Stimulated activated CD4-positive, alpha-beta T cell treated with anti-CD3 and anti-CD28 coated beads, Interleukin-15, amount 100 ng/mL, for 1 hour (primary cell): ENCODE measurements at places on chromosomes 1 and 21.

DNA sequence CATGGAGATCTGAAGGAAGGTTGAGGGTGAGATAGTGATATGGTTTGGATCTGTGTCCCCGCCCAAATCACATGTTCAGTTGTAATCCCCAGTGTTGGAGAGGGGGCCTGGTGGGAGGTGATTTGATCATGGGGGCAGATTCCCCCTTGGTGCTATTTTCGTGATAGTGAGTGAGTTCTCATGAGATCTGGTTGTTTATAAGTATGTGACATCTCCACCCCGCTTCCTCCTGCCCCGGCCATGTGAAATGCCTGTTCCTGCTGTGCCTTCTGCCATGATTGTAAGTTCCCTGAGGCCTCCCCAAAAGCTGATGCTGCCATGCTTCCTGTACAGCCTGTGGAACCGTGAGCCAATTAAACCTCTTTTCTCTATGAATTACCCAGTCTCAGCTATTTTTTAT lies 451.9 kb upstream of the VAMP3 start:
- no peak for DNase-seq

DNA sequence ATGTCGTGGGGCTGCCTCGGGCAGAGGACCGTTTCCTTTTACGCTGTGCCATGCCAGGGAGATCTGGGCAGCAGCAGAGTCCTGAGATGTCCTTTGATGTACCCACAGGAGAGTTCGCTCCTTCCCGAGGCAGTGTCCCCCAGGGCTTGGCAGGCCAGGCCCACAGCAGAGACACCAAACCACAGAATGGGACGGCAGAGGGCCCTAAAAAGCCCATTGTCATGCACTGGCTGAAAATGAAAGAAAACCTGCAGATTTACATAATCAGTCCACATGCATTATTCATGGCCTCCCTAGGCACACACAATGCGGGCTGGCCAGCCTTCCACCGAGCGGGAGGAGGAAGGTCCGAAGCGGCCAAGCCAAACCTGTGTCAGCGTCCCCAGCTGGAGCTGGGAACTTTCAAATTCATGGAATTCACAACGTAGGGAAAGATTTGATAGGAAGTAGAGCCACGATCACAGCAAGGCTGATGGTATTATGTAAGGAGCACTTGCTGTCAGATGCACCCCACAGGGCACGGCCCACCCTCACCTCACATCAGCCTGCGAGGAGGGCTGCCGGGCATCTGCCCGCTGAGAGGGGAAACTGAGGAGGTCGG lies 25.3 kb upstream of the EFHD2 start:
- no peak for DNase-seq

GRCh38 chr21:35195232-35195631 lies 146.1 kb upstream of the RUNX1 start:
- DNase-seq = no peak

GRCh38 chr1:154910851-154911250 lies 25.7 kb downstream of the PMVK start:
- DNase-seq = no peak

GRCh38 chr1:166007176-166007575 lies 159.6 kb downstream of the FAM78B start:
- no peak for DNase-seq

DNA sequence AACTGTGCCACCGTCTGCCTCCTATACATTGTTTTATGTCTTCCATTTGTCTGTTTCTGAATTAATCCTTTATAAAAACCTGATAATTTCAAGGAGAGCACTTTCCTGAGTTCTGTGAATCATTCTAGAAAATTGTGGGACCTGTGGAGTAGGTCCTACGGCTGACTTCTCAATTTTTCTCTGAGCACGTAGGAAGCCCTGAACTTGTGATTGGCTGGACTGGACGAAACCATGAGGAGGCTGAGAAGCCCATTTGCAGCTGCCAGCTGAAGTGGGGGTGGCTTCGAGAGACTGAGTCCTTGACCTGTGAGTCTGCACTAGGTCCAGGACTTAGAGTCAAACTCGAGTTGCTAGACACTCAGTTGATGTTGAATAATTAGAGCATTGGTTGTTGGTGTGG lies 277.1 kb upstream of the NCAM2 start:
- no peak for DNase-seq

- DNase-seq = no peak
These were observed 743 bp downstream of the CD52 start for GRCh38 chr1:26318338-26319064.

DNA sequence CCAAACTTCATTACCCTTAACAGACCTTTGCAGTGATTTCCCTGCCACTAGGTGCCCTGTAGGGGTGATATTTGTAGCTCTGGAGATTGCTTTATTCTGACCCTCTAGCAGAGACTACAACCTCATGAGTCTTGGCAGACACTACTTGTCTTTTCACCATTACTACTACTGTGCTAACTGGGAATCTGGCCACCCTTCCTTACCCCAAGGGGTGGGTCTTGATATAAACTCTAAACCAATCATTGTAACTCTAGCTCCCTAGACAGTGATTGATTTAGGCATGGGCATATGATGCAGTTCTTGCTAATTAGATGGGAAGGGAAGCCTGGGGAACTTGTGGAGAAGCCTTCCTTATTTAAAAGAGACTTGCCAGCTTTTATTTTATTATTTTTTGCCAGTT lies 3.9 kb downstream of the KPNA6 start:
- DNase-seq = no peak

GRCh38 chr1:147717706-147718097 lies 42.7 kb downstream of the GJA5 start:
- DNase-seq = no peak

GRCh38 chr1:222750651-222751050 lies 13.6 kb downstream of the FAM177B start:
- no peak for DNase-seq

- DNase-seq = no peak
These were observed 194.6 kb downstream of the GREM2 start for GRCh38 chr1:240417317-240417716.

DNA sequence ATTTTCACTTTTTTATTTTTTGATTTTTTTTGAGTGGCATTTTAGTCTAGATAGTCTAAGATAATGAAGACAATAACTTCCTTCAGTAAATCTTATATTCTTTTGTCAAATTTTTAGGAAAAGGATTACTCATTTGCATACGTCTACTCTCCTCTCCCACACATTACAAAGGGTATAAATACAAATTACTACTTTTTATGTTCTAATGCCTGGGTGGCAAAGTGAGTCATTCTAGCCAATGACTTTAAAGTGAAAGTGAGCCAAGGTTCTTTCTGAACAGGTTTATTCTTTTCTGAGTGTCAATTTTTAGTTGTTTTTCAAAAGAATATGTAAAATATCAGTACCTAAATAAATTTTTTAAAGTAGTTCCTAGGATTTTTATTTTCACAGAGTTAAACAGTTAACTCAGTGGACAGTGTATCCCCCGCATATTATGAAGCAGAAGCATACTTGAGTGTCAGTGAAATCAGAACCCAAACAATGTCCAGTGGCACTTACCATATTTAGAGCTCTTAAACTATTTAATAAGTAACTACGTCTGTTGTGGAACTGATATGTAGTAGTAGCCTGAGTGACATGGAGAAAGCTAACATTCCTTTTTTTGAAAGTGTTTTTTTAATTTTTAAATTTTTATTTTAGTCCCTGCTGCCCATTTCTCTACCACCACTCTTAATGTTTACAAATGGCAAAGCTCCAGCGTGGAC lies 141.7 kb downstream of the PHTF1 start:
- DNase-seq = no peak

DNA sequence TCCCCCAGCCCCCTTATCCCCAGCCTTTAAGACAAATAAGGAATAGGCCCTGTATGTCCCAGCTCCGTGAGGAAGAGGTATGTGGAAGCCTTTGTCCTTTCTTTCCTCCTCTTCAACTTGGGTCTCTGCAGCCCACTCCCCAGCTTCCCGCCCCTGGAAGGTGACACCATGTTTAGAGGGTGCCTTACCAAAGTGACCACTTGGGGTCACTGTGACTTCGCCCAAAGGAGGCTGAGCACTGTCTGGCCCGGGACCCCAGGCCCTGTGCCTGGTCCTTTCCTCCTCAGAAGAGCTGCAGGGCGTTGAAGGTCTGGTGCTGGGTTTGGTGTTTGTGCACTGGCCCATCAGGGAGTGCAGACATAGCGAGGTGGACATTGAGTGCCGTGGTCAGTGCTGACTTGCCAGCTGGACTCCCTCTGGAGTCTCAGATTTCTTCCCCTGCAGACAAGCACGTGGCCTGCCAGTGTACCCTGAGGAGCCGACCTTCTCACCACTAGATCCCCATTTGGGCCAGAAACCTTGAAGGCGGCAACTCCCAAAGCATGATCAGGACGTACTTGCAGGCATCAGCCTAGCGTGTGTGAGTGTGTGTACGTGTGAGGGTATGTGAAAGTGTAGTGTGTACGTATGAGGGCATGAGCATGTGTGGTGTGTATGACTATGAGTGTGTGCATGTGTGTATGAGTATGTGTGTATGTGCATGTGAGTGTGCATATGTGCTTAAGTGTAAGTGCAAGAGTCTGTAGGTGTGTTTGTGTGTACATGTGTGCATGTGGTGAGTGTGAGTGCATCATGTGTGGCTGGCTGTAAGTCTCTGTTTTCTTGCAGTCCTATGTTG lies 181.4 kb upstream of the KIAA0040 start:
- DNase-seq = no peak

DNA sequence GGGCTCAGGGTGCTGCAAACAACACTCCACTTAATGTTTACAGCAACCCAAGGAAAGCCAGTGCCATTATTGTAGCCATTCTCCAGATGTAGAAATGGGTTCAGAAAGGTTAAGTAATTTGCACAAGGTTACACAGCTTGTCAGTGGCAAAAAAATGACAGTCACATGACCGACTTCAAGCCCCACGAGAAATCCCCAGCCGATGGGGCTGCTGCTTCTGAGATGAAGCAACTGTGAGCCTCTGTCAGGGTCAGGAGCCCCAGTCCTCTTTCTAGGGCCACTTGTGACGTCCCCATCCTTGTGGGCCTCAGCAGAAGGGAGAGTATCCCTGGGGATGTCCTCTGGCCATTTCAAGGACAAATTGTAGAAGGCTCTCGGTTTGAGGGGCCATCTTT lies 54.8 kb downstream of the EDN2 start:
- no peak for DNase-seq

DNA sequence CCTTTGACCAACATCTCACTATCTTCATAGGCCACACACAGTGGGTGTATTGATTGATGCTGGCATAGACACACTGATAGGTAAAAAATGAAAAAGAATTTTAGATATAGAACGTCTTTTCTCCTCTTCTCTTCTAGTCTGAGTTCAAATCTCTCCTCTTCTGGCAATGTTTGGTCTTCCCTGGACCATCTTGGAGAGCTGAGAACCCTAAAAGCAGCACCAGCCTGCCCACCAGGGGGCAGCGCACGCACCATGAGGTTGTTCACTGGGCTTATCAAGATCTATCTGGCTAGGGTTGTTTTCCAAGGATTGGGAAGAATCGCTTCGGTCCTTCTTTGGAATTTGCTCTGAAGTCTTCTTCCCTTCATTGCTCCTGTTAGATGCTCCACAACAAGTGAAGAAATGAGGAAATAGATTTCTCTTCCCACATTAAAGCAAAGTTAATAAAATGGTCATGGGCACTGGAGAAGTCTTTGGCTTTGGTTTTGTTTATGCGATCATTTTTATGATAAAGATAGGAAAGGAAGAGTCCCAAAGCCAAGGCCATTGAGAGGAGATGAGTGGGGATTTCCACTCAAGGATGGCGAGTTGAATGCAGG lies 104.0 kb upstream of the OLIG2 start:
- DNase-seq = no peak

DNA sequence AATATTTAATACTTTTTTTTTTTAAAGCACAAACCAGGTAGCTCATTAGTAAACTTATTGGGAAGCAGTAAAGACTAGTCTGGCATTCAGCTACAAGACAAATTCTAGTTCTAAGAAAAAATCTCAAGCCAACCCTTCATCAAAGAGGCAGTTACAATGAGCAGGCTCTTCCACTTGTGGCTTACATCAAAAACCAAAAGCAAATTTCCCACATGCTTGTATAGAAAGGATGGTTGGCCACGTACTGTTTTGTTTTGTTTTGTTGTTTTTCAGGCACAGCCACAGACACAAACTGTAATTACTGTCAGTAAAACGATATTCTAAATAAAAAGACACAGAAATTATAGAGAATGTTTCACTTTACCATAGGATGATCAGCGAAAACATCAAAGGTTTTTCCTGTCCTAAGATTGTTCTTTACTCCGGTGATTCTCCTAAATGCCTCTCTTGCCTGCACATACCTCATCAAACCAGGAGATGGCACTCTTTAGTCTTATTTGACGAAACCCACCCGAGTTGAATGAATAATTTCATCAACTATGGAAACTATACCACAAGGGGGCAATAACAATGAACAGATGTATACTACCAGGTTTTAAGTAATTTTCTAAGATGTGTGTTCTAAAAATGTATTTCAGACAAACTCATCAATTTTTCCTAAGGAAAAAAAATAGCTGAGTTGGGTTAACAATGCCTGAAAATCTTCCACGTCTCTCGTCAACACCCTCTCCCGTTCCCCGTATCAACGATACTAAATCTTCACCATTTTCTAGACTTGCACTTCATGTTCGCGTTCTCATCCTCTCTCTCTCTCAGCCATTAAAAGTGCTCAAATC lies 26.9 kb downstream of the RPL5 start:
- DNase-seq = no peak

DNA sequence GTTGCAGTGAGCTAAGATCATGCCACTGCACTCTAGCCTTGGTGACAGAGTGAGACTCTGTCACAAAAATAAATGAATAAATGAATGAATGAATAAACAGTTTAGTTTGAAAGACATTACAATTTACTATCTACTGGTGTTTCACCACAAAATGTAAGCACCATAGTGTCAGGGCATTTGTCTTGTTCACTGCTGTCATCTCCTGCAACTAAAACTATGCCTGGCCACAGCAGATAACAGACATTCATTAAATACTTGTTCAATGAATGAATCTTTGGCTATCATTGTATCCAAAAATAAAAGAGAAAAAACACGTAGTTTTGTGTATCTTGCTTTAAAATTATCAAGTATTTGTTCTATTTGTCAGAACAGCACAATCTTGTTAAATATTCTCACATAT lies 32.5 kb downstream of the SASS6 start:
- DNase-seq = no peak

- no peak for DNase-seq
These were observed 125.3 kb upstream of the NGF start for GRCh38 chr1:115463347-115463746.

DNA sequence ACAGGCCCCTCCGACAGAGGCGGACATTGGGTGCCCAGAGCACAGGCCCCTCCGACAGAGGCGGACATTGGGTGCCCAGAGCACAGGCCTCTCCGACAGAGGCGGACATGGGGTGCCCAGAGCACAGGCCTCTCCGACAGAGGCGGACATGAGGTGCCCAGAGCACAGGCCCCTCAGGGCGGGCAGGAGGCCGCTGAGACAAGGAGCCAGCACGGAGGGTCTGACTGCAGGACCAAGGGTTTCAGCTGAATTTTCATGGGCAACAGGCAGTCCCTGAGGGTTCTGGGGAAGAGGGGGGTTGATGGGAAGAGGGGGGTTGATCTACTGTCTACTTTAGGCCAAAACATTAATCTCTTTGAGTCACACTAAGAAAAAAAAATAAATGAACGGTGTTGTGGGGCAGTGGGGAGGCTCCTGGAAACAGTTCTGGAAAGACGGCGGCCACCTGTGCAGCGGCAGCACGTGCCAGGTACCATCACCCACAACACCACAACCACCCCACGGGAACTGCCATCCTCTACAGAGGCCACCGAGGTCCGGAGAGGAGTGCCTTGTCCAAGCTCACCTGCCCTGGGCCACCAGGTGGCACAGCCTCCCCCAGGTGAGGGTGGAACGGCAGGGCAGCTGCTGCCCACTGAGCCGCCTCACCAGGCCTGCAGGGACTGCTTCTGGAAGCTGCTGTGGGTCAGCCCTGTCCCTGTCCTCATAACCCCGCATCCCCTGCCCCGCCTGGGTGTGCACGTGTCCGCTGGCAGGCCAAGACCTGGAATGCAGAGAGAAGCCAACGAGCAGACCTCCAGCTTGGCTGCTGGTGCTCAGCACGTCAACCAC lies 20.5 kb downstream of the PRDM15 start:
- DNase-seq = no peak
